Stimulated activated CD4-positive, alpha-beta T cell treated with anti-CD3 and anti-CD28 coated beads, Interleukin-1b, Interleukin-23, amount 100 ng/mL, for 1 hour (primary cell): ENCODE measurements at places on chromosomes 7 and 10.

DNA sequence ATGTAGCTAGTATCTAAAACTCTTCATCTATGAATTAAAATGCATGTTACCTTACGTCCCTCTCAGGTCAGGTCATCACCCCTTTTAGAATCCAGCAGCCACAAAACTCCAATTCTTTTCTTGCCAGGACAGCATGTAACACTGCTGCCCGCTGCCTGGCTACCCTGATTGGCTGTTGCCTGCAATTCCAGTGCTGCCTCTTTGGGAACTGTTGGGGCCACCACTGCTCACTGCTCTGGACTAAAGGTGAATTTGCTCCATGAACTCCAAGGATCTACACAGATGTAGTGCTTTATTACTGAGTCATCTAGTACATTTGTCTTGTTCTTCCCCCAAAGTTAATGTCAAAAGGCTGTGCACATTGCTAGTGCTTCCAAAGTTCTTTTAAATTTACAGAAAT, 40.4 kb downstream of the SCIN start:
- no peak for DNase-seq

- no peak for DNase-seq
Measured at GRCh38 chr10:129156406-129156805, 310.6 kb upstream of the MGMT start.

- no peak for DNase-seq
Measured at GRCh38 chr10:63217120-63217605, 84.0 kb downstream of the NRBF2 start.

DNA sequence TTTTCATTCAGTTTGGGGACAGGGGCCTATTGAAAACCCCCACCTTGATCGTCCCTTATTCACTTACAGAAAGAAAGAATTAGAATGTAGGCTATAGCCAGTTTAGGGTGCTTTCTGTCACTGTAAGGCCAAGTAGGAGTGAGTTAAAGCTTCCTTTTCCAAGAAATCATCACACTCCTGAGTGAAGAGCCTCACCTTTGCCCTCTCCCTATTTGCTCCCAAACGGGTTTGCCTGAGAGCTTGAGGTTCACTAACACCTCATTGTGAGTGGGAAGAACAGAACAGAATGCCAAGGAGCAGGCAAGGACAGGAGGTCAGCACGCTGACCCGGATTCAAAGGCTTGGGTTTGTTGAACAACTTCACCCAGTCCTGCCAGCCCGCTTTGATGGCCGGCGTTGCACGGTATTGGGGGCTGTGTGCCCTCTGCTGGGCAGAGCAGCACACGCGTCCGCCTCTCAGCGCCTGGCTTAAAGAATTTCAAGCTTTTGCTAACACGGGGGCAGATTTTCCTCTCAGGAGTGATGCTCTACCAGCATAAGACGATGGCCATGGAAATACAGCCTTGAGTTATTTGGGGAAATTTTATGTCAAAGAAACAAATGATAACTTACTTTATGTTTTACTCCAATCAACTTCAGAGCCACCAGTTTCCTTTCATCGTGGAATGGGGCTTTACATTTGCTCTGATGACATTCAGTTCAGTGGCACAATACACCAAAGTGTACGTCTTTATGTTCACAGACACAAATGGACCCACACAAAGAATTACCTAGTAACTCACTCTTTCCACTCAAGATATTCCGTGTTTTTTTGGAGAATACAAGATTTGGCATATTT, 470.0 kb downstream of the SUGCT start:
- no peak for DNase-seq

DNA sequence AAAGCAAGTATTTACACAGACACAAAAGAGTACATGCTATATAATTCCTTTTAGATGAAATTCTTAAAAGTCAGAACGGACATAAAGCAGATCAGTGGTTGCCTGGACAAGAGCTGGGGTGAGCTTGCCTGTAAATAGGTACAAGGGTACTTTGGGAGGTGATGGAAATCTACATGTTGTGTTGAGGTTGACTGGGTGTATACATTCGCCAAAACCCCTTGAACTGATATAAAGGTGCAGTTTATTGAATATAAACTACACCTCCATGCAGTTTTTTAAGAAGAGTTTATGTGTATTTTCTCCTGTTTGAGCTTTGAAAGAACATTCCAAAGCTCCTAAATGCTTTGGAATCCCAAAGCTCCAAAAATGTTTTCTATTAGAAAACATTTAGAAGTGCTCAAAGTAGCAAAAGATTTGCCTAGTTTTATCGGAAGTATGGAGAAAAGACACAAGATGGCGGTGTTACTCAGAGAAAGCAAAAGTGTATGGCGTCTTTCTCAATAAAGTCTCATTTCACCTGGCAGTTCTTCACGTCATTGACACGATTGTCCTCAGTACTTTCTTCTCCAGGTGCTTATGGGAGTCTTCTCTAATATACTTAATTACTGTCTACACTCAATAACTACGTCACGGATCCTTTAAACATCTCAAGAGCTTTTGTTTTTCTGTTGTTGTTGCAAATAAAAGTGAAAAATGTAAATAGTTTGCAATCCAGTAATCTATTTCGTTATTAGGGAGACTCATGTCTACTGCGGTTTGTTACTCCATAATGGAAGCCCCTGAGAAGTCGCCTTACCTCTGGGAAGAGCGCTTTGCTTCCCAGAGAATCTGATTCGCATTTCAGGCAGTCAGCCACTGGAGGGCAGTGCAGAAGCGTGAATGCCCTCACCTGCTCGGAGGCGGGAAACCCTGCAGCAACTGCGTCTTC, 14.7 kb upstream of the SEC61G start:
- peak; percentile 12 for DNase-seq

DNA sequence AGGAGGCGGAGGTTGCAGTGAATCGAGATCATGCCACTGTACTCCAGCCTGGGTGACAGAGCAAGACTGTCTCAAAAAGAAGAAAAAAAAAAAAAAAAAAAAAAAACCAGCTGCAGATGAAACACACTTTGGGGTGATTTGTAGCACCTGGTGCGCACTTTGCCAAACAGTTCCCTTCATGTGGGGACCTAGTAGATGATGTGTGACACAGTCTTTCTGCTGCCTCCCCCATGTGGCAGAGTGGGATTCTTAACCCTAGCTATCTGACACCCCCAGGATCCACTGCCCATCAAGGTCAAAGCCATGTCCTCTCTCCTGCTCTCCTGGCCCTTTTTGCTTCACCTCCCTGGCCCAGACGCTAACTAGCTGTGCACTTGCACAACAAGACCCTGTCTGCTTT, 52.1 kb upstream of the PDZD8 start:
- DNase-seq = no peak

DNA sequence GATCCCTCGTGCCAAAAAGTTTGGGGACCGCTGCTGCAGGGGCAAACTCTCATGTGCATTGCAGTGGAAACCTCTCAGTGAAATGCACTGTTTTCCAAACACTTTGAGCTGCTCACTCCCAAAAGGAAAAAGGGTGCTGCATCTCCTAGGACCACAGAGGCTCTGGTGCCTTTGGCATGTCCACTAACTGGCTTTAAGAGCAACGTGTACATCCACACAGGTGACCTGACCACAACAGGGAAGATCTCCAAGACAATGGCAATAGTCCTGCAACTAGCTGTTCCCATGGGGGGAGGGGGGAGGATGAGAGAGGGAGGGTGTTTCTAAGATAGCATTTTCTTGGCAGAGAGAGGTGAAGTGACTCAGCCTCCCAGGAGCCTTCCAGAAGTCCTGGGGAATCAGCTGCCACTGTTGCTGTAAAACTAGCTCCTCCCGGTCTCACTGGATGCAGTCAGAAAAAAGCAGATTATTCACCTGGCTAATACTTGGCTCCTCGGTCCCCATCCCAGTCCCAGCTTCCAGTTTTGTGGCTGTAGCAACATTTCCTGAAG, 181.7 kb downstream of the HECW1 start:
- DNase-seq = no peak

DNA sequence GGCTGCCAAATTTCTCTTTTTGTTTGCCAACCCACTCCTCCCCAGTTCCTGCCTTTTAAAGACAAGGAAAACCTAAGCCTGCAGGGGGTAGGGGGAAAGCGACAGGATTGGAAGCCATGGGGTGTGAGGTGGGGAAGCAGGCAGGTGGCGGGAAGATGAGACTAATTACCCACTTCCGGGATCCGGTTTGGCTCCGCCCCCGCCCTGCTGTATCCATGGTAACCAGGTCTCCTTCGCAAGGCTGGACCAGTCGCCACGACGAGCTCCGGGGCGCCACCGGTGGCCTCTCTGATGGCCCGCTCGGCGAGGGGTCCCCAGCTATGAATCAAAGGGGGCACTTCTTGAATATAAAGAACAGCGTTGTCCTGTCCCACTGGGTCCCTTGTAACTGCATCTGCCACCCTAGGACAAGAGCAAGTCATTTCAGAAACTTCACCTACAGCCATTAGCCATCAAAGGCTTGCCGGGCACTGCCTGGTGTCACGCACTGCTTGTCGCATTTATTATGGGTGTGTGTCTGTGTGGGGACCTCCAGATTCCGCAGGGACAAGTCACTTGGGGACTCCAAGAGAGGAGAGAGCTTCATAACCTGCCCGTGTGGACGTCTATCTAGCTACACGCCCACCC, 55.4 kb upstream of the LMTK2 start:
- DNase-seq = peak; percentile 36

DNA sequence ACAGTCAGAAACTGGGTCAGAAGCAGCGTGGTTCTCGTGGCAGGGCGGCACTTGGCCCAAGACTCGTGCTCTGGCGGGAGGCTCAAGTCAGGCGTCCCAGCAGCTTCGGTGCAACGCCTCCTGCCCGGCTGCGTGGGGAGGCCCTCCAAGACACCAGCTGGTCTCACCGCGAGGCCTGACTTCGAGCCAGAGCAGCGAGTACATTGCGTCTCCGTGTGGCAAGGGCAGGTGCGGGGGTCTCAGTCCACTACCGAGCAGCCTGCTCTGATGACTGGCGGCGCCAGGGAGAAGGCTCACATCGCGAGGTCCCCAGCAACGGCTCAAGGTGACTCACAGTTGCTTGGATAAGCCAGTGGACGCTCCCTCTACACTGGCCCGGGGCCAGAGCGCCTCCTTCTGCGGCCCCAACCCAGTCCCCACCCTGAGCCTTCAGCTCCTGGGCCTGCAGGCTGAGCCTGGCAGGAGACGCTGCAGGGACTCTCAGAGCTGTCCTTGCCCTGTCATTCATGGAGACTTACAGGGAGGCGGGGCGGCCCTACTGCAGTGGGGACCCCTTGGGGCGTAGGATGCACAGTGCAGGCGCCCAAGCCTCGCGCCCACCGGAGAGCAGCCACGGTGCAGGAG, 41.9 kb upstream of the PRKAR1B start:
- DNase-seq = no peak

DNA sequence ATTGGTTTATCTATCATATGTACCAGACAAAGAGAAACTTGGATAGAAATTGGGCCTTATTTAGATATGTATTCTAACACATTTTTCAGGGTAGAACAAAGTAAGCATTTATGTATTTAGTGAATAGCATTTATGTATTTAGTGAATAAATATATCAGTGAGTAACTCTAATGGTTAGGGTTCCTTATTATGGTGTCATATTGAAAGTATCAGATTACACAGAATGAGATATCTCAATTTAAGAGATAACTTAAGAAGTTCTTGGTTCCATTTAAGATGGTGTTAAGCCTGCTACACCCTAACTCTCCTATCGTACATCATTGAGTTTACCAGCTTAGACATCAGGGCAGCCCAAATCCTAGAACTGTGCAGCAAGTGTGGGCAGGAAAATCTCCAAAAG, 35.9 kb upstream of the DMTF1 start:
- DNase-seq = no peak

- no peak for DNase-seq
Measured at GRCh38 chr7:78939669-78940068, 513.8 kb downstream of the MAGI2 start.

- DNase-seq = no peak
Measured at GRCh38 chr10:124476043-124476725, 14.6 kb downstream of the LHPP start.

GRCh38 chr10:28305553-28305952, 2.7 kb upstream of the MPP7 start:
- DNase-seq = no peak

- no peak for DNase-seq
Measured at GRCh38 chr7:104179178-104179577, 28.6 kb downstream of the ORC5 start.

DNA sequence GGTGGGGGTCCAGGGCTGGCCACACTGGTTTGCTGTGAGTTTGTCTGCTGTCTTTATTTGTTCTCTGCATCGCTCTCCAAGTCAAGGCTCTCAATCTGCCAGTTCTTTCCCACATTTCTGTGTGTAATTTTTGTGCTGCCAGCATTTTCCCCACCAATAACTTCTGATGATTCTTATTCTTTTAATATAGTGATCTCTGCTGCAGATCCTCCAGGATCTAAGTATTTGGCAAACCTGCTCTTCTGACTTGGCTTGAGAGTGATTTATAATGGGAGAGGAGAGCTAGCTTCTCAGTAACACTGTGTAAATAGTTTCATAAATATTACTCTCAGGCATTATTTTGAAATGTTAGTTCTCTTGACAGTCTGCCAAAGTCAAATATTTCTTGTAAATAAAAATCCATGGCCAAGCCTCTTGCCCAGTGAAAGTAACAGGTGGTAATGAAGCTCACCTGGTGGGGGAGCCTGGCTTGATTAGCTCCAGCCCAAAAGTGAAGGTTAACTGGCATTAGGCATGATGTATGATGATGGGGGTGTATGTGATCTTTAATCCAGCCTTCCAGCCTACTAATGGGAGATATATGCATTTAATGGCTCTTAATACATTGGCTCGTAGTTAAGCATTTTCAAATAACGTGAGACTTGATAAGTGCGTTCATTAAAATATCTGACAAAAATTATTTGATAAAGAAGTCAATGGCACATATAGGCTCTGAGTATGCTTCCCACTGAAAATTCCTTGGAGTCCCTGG, 1055.9 kb downstream of the KCNMA1 start:
- no peak for DNase-seq

DNA sequence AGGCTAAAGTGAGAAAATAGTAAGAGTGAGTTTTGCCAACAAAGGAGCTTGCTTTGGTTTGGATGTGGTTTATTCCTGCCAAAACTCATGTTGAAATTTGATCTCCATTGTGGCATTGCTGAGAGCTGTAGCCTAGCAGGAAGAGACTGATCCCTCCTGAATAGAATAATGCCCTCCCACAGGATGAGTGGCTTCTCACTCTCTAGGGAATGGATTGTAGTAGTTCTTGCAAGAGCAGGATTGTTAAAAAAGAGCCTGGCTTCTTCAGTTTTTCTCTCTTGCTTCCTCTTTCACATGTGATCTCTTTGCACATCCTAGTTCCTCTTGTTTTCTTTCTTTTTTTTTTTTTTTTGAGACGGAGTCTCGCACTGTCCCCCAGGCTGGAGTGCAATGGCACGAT, 34.4 kb downstream of the ASAH2 start:
- no peak for DNase-seq
